CD4-positive, alpha-beta T cell treated with Interleukin-17A for 1 hour (primary cell): ENCODE measurements at places on chromosomes 16 and 17.
A peak's percentile ranks its signal among the peaks of the same experiment; 100 is the strongest.

- DNase-seq = no peak
Measured at GRCh38 chr16:4868026-4868425, 20.7 kb downstream of the UBN1 start.

DNA sequence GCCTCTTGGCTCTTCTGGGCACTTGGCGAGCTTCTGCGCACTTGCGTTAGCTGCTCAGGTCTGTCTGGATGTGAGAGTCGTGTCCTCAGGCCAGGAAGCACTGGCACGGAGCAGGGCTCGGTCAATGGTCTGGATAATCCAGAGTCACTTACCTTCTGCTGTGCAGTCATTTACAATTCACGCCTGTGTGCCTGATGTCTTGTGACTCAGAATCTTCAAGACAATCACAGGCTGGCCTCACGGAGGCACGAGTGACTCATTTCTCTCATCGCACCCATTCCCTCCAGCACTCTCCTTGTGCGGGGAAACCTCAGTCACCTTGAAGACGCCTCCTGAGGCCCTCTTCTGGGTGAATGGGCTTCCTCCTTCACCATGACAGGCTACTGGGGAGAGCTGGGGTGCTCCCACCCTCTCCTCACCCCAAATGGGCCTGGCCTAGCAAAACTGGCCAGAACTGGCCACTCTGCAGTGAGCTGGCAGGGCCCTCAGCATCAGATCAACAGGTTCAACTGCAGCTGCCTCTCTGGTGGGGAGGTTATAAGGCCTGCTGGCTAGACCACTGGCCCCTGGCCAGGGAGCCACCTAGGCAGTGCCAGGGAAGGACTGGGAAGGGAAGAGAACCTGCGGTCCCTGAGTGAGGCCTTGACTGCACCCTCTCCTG lies 1.9 kb upstream of the CAPN15 start:
- peak; percentile 39 for DNase-seq

DNA sequence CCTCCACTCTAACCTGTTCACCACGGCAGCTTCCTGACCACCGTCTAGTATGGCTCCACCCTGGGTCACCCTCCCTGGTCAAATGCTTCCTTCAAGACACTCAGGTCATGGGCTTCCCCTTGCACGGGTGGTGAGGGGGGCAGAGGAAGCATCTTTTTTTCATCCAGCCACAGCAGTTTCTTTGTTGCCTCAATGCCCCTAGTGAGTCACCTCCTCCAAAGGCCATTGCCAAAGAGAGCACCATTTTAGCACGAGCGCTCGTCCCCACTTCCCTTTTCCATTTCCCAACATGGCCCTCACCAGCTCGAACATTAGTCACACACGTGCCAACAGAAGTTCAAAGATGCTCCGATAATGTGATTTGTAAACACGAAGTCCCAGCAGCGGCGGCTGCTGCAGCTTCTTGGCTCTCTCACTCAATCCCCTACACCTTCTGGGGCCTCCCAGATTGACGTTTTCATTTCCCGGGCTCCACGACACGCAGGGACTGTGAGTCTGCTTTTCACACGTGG lies 134.6 kb downstream of the GAS7 start:
- DNase-seq = peak; percentile 46

DNA sequence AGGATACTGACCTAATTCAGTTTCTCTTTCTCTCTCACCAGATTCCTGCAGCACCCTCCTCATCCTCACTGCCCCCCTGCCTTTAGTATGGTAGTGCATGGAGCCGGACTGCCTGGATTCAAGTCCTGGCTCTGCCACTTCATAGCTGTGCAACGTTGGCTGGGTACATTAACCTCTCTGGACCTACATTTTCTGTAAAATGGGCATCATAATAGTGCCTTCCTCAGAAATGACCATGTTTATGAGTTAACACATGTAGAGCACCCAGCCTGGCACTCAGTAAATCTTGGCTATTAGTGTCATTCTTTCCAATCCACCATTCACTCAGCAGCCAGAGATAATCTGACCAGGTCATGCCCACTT lies 7.3 kb downstream of the UNC119 start:
- DNase-seq = no peak
